ENCODE measurements at places on chromosomes 2 and 18.

- no peak for DNase-seq
These were observed 233.4 kb upstream of the COPS8 start for GRCh38 chr2:236852100-236852976.

DNA sequence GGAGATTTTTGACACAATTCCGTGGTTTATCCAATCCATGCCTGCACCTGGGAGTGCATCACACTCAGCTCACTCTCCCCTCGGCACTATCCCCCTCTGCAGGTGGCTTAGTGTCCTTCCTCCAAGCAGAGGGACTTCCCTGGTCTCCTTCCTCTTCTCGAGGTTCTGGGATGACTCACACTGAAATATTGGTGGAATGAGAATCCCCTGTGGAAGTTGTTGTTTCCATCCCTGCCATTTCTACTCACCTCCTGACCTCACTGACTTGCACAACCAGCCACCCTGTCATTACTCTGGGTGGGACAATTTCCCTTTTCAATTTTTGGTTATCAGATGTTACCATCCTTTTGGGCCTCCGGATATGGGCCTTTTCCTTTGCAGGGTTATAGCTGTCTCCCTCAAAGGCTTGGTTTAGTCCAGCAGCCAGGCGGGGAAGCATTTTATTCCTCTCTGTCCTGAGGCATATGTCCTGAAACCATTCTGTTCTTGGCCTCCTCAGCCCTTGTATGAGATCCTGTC is 59.9 kb downstream of the PTPRM start:
- peak; percentile 57 for DNase-seq

DNA sequence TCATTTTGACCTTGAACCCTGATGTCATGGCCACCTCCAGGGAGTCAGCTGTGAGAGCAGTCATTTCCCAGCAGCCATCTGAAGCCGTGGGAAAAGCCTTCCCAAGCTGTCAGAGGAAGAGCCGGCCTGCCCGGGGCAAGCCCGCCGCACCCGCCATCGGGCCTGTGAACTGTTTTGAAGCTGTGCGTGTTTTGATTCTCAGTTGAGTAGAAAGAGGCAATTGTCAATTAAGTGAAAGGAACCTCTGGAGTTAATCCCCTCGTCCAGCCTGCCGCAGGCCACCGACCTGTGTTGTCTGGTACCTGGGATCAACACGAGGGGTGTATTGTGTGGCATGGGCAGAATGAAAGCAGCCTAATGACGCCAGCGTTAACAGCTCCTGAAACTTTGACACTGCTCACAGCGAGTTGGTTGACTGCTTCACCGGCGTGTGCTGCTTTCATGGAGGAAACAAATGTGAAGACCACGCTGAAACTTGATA is 318.4 kb downstream of the AGAP1 start:
- DNase-seq = no peak

GRCh38 chr2:55862673-55863390 is 60.8 kb downstream of the EFEMP1 start:
- peak; percentile 94 for DNase-seq

DNA sequence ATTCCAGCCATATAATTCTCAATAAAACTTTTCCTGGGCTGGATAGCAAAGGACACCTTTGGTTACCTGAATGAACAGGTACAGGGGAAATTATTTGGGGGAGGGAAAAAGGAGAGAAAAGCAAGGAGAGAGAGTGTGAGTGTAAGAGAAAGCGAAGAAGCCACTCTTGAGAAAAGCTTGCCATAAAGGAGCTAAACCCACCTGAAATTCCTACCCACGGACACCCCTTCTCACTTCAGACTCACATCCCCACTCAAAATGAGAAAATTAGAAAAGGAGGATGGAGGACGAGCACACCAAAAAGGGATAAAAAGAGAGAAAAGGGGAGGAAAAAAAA is 354 bp downstream of the ZEB2 start:
- no peak for DNase-seq

- no peak for DNase-seq
These were observed 52.6 kb upstream of the AFF3 start for GRCh38 chr2:100194951-100195350.

DNA sequence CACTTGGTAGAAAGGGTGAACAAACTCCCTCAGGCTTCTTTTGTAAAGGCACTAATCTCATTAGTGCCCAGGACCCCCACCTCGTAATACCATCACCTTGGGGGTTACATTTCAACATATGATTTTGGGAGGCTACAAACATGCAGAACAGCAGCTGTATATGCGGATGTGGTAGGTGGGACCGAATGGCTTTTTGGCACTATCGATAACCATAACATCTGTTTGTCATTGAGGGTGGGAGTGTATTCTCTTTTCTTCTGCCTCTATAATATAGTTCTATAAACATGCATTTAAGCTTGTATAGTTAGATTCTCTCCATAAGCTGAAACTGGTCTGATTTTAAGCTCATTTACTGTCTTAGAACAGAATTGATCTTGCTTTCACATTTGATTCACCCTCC is 239.1 kb upstream of the BOD1L2 start:
- no peak for DNase-seq

- no peak for DNase-seq
These were observed 26.0 kb upstream of the SSB start for GRCh38 chr2:169772651-169773050.

GRCh38 chr18:23523429-23524212 is 20.3 kb downstream of the RMC1 start:
- DNase-seq = no peak

DNA sequence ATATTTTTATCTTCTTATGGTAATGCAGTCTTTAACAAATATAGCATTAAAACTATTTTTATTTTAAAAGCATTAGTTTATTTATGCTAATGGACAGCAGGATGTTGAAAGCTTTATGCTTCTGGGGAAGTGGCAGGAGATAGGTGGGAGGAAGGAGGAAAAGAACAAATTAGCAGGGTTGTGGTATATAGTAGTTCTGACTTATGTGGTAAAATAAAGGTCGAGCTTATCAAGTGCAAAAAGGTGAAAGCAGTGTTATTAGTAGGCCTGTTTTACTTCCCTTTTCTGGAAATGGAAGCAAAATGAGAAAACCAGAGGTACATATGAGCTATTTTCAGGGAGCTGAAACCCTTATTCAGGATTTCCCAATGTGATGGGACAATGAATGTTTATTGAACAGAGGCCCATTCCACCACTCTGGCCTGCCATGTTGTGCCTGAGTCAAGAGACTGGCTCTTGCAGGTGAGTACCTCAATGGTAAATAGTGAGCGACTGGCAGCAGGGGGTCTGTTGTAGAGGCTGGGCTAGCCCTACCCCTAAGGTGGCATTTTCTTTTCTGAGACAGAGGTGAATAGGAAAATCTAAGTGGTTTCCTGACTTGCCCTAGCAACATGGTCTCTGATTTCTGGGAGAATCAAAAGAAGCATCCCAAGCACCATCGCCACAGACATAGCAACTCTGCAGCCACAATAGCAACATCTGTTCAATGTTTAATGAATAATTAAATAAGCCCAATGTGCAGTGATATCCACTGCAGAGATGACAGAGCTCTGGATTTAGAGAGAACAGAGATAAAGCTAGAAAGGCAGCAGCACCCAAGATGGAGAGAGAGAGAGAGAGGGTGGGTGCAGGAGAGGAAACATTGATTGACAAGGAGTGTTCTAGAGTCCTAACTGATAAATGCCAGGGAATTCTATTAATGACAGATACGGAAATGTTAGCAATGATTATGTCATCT is 119.7 kb downstream of the UPP2 start:
- no peak for DNase-seq

GRCh38 chr2:176702131-176702530 is 432.9 kb downstream of the MTX2 start:
- DNase-seq = no peak

- no peak for DNase-seq
These were observed 386.9 kb downstream of the NUP35 start for GRCh38 chr2:183511154-183511553.

DNA sequence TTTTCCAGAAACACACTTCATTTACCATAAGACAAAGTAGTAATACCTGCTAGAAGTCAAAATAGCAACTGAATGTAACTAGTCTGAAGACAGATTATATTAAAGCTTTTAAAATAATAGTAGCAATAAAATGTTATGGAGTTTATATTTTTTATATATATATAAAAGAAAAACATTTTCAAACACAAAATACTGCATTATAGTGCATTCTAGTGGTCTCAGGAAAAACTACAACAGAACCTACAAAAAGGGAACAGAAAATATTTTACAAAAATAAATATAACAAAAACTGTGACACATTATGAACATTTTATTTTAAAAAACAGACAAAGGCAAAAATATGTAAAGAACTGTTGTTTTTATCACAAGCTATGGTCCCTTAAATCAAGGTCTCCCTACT is 48.0 kb downstream of the STRN start:
- DNase-seq = no peak

- DNase-seq = no peak
These were observed 9.6 kb downstream of the CYRIA start for GRCh38 chr2:16655905-16656642.

DNA sequence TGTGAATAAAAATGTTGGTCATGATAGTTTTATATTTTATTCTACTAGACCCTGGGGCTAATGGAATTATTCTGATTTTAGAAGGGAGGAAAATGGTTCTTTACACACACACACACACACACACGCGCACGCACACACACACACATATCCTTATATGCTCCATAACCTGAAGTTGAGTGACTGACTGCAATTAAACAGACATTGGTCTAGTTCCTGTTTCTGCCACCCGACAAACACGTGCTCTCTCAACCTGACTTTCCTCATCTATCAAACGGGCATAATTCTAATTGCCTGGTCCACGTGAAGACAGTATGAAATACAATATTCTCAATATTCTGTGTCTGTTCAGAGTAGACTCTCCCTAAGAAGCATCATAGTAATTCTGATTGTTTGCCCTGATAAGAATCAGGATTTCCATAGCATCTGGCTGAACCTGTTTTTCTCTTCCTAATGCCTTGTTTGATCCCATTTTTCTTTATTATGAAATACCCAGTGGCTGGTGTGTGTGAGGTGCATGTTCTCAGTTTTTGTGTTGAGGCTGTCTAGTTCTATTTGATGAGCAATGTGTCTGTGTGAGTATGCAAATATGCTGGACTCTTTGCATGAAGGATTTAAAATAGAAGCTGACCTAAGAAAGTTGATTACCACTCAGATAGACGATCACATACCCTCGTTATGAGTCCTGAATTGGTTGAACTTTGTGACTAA is 51.0 kb downstream of the SETBP1 start:
- no peak for DNase-seq

GRCh38 chr2:28287256-28287915 is 105.3 kb upstream of the FOSL2 start:
- no peak for DNase-seq

DNA sequence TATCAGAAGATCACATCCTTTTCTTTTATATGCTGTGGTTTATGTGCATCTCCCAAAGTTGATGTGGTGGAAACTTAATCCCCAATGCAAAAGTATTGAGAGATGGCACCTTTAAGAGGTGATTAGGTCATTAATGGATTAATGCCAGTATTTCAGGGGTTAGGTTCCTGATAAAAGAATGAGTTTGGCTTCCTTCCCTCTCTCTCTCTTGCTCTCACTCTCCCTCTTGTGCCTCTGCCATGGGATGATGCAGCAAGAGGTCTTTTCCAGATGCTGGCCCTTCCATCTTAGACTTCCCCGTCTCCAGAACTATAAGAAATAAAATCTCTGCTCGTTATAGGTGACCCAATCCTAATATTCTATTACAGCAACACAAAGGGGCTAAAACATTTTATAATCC is 85.0 kb downstream of the TTC27 start:
- DNase-seq = no peak

GRCh38 chr18:63422864-63423304 is 608 bp upstream of the VPS4B start:
- no peak for DNase-seq

DNA sequence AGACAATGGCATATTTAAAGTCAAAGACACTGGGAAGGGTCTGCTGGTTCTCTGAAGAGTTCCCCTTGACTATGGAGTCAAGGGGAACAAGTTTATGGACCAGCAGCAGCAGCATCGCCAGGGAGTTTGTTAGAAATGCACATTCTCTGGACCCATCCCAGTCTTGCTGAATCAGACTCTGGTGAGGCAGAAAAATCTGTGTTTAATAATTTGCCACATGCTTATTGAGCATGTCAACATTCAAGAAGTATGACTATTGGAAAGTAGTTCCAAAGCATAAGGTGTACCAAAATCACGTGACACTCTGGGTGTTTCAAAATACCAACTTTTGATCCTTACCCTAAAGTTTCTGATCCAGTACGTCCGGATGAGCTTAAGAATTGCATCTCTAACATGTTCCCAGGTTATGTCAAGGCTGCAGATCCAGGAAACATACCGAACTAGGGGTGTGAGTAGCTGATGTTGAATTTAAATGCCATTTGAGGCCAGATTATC is 853.8 kb downstream of the TMEM182 start:
- no peak for DNase-seq

DNA sequence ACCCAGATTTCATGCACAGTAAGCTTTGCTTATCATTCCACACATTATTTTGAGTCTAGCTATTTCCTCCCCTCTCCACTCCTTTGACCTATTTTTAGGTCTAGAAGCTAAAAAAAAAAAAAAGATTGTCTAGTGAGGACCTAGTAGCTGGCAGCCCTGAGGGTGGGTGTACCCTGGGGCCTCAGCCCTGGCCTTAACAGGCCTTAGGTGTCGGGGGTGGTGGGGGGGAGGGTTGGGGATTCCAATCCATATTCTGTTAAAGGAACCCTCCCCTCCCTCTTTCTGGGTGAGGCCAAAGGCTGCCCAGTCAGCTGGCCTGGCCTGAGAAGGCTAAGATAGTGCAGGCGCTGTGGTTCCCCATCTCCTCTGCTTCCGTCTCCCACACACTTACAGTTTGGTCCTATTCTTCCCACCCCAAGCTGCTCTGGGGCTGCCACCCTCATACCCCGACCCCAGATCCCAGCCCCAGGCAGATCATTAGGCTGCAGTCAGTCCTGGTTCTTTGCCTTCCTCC is 65.5 kb upstream of the HK2 start:
- DNase-seq = no peak

- no peak for DNase-seq
These were observed 267.5 kb downstream of the CALCRL start for GRCh38 chr2:187180529-187180928.

DNA sequence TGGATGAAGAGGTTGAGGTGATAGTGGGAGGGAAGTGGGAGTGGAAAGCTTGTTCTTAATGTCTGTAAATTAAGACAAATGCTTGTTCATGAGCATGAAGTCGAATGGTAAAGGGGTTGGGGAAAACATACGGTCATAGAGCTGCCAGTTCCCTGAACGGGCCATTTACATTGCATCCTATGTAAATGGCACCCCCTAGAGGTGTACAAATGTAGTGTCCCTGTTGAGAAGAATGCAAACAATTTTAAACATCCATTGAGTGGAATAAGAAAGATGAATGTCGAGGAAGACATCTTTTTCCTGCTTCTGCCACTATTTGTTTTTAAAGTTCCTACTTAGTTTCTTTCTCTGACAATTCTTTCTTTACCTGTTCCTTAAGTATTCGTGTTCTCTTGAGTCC is 155.7 kb downstream of the RDH14 start:
- DNase-seq = peak; percentile 6

- no peak for DNase-seq
These were observed 36.4 kb downstream of the ICOS start for GRCh38 chr2:203973000-203973399.

Measured in SW 1271 (cell line).